ENCODE measurements at places on chromosomes 3 and 15.

DNA sequence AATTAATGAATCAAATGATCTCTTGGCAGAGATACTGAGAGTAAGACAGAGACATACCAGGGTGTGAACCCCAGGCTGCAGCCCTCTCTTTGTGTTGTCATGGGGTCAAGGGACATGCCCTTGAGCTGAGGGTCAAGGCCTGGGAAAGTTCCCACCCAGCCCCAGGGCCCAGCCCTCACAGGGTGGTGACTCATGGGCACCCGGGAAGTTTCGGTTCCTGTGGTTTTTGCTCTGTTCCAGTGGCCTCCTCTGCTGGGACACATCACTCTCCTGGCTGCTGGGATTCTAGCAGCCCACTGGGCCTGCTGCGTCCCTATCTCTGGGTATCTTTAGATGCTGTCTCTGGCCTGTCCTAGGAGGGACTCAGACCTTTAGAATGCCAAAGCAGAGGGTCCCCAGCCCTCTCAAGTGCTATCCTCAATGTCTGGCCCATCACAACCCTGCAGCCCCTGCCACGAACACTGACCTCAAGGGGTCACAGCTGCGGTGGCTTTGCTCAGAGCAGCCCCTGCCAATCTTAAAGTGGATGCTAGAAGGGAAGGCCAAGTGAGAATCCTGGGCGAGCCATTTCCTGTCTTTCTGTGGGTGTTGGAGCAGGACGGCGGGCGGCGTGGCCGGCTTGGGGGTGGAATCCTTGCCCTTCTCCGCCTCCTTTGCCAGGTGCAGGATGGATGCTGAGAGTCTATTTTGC lies 148.4 kb upstream of the TLE3 start:
- DNase-seq, result no peak

GRCh38 chr3:135165260-135165659 lies 370.2 kb downstream of the EPHB1 start:
- no peak for DNase-seq

- DNase-seq, result no peak
Observed at GRCh38 chr15:73333001-73333400, 35.8 kb downstream of the HCN4 start.

DNA sequence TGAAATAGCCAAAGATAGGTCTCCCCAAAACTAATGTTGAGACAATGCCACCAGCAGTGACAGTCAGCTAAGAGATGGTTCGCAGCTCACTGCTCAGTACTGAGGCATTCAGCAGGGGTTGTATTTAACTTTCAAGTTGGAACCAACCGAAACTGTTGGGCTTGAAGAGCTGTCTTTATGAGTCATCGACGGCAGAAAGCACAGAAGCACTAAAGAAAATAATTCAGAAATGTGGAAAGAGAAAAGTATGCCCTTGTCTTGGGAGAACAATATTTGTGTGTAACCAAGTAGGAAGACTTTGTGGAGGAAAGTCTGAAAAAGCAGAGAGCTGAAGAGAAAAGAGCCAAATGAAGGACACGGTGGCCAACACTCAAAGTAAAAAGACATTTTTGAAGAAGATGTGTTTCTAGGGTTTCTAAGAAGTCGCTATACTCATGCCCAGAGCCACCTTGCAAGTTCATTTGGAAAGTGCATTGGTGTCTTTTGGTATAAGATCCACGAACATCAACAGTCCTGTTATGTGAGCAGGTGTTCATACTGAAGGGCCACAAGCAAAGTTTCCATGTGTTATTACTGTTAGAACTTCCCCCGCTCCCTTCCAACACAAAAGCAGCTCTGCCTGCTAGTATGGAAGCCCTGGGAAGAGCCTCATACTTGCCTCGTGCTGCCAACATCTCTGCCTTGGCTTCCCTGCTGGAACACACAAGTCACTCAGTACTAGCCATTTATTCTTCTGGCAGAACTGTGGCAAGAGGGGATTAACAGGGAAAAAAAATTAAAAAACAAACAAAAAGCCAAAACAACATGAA lies 4.1 kb upstream of the RARB start:
- no peak for DNase-seq

GRCh38 chr3:81521855-81522254 lies 239.6 kb downstream of the GBE1 start:
- DNase-seq, result no peak

DNA sequence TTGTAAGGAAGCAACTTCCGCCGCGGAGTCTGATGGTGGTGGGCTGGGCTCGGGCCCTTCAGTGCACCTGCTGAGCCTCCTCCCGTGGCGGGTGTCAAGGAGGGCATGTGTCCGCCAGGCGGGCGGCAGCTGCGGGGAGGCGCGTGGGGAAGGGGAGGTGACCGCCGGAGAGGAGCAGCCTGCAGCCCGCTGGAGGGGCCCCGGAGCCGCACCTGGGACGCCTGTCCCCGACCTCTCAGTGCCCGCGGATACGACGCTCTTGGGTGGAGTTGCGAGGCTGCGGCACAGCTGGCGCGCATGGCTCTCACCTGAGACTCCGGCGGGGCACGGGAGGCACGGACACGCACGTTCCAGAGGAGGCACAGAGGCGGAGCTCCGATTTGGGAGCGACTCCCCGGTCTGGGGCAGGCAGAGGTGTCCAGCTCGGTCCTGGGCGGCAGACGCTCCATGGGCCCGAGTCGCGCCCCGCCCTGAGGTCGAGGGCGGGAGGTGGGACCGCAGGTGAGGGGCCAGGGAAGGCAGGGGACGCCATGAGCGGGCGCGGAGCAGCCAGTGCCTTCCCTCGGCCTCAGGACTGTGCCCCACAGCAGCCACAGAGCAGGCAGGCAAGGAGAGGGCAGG lies 50.2 kb upstream of the PRR20G start:
- DNase-seq, result no peak

DNA sequence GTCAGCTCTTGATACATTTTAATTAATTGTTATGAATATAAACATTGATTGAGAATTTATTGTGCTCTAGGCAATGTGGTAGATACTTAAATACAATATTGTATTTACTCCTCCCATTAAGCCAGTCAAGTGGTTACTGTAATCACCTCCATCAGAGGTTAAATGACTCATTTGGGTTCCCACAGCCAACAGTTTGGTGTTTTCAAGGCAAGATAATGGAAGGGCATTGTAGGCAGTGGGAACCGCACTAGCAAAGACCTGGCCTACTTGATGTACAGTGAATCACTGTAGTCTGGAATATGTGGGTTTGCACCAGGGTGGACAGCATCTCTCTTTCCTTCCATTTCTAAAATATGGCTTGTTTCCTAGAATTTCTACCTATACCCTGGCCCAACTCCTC lies 127.4 kb downstream of the EDEM1 start:
- DNase-seq, result no peak

DNA sequence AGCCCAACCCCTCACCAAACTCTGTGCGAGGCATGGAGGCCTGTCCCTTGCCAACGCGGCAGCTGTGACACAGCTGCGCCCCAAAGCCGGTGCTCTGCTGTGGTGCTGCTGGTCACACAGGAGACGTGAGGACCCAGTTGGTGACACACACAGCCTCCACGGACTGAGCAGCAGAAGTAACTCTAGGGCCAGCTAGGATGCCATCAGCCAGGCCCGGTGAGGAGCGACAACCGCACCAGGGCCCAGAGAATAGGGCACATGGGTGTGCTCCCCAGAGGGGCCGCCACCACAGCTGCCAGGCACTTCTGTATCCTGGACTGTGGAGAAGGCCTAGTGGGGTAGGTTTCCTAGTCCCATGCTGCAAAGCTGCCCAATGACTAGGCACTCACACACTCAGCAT lies 10.7 kb downstream of the ZXDC start:
- DNase-seq, result no peak

- no peak for DNase-seq
Observed at GRCh38 chr3:6172871-6173642, 687.9 kb upstream of the GRM7 start.

DNA sequence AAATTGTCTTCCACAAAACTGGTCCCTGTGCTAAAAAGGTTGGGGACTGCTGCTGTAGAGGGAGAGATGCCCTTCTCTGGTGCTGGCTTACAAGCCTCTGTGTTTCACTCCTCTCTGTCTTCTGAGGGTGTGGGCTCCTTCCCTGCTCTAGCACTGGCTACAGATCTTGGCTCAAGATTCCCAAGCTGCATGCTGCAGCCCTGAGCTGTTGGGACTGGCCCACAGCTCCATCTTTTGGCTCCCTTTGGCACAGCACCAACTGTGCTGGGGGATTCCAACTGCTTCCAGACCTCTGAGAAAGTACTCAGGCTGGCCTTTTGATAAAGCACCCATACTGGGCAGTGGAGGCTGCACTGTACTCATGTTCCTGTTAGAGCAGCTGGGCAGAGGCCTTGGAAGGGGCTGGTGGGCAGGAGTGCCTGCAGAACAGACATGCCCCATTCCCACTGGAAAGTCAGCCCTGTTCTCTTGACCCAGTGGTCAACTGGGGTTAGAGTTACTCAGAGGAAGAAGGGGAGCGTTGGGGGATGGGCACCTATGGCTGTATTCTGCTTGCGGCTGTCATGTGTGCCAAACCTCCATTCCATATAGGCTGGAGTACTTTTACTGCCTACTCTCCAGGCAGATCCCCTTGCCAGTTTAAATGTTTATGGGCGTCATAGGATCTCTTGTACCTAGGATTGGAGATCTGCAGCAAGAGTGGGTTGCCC lies 55.7 kb downstream of the GALK2 start:
- no peak for DNase-seq

DNA sequence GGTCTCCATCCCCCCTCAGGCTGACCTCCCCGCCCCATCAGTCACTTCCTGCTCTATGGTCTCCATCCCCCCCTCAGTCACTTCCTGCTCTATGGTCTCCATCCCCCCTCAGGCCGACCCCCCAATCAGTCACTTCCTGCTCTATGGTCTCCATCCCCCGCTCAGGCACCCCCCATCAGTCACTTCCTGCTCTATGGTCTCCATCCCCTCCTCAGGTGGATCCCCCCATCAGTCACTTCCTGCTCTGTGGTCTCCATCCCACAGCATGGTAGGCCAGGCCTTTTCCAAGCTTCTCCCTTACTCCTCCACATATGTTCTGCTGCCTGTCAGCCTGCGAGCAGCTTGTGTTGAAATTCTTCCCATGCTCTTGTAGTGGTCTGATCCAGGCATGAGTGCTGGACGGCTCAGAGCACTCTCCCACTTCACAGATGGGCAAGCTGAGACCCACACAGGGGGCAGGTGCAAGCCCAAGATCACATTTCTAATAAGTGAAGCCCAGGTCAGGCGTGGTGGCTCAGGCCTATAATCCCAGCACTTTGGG lies 36.8 kb downstream of the BDH1 start:
- DNase-seq, result peak; percentile 44

- DNase-seq, result no peak
Observed at GRCh38 chr3:89344076-89344475, 236.7 kb downstream of the EPHA3 start.

DNA sequence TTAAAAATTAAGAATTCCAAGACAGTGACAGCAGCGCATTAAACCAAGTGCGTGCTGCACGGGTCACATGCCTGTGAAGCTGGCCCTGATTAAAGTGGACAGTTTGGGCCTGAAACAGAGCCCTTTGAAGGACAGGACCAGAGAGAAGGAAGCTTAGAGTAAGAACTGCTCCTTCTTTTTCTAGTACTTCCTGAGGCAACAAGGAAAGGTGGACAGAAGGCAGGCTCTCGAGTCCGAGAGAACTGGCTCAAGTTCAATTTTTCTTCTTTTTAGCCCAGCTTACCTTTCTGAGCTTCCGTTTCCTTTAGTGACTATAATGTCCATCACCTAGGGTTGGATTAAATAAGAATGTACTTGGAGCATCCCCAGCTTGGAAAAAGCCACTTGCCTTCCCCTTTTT lies 26.9 kb downstream of the ANP32A start:
- DNase-seq, result no peak

DNA sequence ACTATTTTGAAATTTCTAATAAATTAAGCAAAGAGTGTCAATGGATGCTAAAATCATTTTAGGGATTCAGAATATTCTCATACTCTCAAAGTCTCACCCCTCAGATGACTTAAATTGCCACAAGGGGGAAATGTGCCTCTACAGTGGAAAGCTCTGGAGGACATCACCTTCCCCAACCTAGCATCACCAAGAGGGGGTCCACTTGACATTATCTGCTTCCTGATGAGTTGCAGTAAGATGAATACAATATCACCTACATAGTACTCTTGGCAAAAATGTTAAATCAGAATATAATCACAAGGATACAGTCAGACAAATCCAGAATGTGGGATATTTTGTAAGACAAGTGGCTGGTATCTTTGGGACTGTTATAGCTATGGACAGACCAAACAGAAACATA lies 290.1 kb downstream of the MFSD1 start:
- no peak for DNase-seq

DNA sequence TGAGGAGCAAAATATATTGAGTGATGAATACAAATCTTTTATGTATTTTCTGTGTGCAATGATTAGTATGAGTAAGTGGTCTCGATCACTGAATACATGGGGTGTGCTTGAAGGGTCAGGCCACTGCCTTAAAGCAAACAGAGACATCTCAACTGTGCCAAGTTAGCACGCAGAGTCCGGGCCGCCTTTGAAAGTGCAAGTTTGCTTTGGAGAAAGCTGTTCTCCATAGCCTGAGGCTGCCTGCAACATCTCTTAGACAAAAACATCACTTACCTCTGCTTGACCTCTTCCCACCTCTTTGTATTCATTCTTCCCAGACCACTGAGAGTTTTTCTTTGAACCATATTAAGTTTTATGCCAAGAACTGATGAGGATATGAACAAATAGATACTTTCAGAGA lies 267.0 kb downstream of the ZBTB20 start:
- no peak for DNase-seq

DNA sequence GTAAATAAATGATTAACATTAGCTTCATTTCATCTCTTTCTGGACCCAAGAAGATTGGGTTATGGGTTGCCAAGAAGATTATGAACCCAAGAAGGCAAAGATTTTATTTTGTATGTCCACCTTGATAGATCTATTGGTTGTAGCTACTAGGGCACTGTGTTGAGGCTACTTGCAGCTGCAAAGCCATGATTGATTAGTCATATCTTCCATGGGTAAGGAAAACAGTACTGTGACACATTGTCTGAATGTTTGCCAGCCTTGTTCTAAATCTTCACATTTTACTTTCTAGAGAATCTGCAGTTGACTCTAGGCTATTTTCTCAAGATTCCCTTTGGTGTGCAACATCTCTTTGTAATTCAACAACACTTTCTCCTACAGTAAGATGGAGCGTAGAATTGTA lies 229.2 kb upstream of the KCNH8 start:
- no peak for DNase-seq

GRCh38 chr3:52268036-52268435 lies 10.4 kb downstream of the WDR82 start:
- DNase-seq, result peak; percentile 82

DNA sequence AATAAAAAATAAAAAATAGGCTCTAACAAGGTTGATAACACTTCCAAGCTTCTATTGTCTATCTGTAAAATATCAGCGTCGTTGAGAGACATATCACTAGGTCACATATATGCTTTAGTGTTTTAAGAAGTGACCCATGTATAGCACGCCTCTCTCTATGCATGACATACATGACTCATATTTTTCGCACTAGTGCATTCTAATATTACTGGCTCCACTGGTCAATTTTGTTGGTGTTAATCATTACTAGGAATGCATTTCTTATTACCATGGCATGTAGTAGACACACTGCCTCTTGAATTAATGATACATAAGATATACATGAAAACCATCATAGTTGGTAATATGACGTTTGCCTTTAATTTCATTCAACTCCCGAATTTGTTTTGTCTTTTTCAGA lies 203.1 kb downstream of the CHL1 start:
- DNase-seq, result no peak
